ENCODE measurements at places on chromosomes 3 and 15.

GRCh38 chr3:126956361-126956760 lies 26.6 kb upstream of the PLXNA1 start:
- peaks cover 25% of the 10 kb centered on the region for H3K4me1 ChIP-seq
- no peak overlapping the region for H3K27ac ChIP-seq
- no peaks in the 10 kb centered on the region for H3K36me3 ChIP-seq
- DNase-seq, result no peak

GRCh38 chr3:127003601-127004280 lies 20.8 kb downstream of the PLXNA1 start:
- no peaks in the 10 kb centered on the region for H3K36me3 ChIP-seq
- no peak for DNase-seq
- H3K4me3 ChIP-seq, result no peak overlapping the region
- peak overlapping the region; percentile 87 for H3K27ac ChIP-seq
- H3K27me3 ChIP-seq, result no peaks in the 10 kb centered on the region
- H3K4me1 ChIP-seq, result peaks cover 35% of the 10 kb centered on the region

DNA sequence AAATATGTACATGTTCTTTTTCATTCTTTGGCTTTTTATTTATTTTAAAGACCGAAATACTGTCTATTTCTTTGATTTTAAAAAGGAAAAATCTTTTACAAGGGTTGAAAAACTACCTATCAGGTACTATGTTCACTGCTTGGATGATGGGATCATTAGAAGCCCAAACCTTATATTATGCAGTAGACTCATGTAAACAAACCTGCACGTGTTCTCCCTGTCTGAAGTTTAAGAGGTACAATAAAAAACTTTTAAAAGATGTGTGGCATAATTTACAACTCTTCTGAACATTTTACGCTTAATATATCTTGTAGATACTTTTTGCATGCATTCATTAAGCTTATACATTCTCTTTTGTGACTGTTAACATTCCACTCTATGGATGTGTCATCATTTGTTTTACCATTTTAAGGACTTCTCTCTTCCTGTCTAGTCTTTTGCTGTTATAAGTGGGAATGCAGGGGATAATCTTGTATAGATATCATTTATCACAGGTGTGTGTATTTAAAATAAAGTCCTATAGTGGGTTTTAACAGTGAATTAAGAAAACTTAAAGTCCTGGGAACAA lies 6.2 kb downstream of the MGA start:
- peaks cover 6% of the 10 kb centered on the region for H3K4me1 ChIP-seq
- DNase-seq, result no peak
- no peaks in the 10 kb centered on the region for H3K36me3 ChIP-seq
- no peak overlapping the region for H3K4me3 ChIP-seq

- no peaks in the 10 kb centered on the region for H3K27me3 ChIP-seq
- no peaks in the 10 kb centered on the region for H3K36me3 ChIP-seq
- DNase-seq, result no peak
- H3K4me3 ChIP-seq, result no peak overlapping the region
- no peak overlapping the region for H3K27ac ChIP-seq
- H3K4me1 ChIP-seq, result peaks cover 100% of the 10 kb centered on the region
These were observed 25.9 kb downstream of the TBC1D2B start for GRCh38 chr15:78051596-78051995.
